ENCODE measurements at places on chromosomes 2 and 18. TPM values are rescaled to one million over a fixed set of nuclear protein-coding genes. Genes with fewer than 3 reads are reported as not detected.

DNA sequence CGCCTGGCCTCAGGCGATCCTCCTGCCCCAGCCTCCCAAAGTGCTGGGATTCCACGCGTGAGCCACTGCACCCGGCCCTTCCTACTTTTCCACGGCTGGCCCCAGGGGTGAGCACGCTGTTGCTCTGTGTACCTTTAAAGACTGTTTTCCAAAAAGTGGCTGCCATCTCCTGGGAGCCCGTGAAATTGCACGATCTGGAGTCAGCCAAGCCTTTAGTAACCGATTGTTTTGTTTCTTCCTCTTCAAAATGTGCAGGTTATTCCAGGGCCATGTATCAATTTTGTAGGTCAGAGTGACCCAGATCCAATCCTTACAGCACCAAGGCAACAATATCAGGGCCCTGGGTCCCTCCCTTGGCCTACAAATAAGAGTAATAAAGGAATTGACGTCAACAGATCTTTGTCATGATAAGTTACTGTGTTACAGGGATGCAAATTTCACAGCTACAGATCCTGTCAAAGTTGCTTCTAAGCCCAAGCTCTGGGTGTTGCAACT is 135.6 kb upstream of the ZNF236 start:
- H3K4me3 ChIP-seq: no peak overlapping the region
- peaks cover 12% of the 10 kb centered on the region for H3K4me1 ChIP-seq
- peak; percentile 87 for DNase-seq
- H3K27me3 ChIP-seq: no peaks in the 10 kb centered on the region
- peak overlapping the region; percentile 48 for H3K27ac ChIP-seq

- H3K36me3 ChIP-seq: no peaks in the 10 kb centered on the region
- H3K27me3 ChIP-seq: no peaks in the 10 kb centered on the region
- no peak overlapping the region for H3K27ac ChIP-seq
- DNase-seq: no peak
- no peak overlapping the region for H3K4me3 ChIP-seq
These were observed 24.9 kb upstream of the CATIP start for GRCh38 chr2:218331745-218332144.

DNA sequence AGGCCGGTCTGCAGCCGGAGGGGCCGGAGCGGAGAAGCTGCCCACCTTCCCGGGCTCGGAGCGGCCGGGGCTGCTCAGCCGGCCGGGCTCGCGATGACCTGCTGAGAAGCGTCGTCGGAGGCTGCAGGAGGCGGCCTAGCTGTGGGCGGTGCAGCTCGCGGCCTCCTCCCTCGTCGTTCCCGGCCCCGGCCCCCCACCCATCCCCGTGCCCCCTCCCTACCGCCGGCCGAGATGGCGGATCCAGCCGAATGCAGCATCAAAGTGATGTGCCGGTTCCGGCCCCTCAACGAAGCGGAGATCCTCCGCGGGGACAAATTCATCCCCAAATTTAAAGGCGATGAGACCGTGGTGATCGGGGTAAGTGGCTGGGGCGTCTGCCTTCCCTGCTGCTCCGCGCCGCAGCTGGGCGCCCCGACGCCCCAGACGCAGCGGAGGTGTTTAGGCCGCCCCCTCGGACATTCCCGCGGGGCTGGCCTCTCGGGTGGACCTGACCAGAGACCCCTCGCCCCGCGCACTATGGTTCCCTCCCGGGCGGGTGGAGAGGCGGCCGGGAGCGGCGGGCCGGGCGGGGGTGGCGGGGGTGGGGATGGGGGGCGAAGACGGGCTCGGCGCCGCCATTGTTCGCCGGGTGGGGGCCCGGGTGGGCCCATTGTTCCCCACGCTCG is 492 bp downstream of the KIF5C start:
- H3K4me3 ChIP-seq: peak overlapping the region; percentile 45
- peak overlapping the region; percentile 27 for H3K27ac ChIP-seq

DNA sequence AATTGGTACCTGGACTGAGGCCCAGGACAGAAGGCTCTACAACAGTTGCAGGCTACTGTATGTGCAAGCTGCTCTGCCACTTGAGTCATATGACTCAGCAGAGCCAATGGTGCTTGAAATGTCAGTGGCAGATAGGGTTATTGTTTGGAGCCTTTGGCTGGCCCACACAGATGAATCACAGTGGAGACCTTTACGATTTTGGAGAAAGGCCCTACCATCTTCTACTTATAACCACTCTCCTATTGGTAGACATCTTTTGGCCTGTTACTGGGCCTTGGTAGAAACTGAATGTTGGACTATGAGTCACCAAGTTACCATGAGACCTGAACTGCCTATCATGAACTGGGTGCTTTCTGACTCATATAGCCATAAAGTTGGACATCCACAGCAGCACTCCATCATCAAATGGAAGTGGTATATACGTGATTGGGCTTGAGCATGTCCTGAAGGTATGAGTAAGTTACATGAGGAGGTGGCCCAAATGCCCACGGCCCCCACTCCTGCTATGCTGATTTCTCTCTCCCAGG is 88.9 kb upstream of the NRXN1 start:
- H3K27ac ChIP-seq: no peak overlapping the region
- H3K27me3 ChIP-seq: no peaks in the 10 kb centered on the region
- H3K4me1 ChIP-seq: no peaks in the 10 kb centered on the region
- H3K36me3 ChIP-seq: no peaks in the 10 kb centered on the region

DNA sequence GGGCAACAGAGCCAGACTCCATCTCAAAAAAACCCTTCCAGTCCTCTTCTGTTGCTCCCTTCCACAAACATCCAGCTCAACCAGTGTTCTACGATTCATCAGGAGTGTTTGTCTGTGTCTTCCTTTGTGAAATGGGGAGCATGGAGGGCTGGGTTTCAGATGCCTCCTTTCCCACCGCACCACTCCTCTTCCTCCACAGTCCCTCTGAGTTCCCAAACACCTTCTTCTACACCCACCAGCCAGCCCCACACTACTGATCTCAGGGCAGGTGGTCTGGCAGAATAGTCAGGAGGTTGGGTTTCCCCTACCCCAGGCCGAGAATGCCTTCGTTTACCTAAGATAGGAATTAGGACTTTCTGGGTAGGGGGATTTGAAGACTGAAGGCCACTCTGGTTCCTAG is 36.9 kb downstream of the NGEF start:
- no peak for DNase-seq
- no peak overlapping the region for H3K4me3 ChIP-seq
- H3K27ac ChIP-seq: no peak overlapping the region
- no peaks in the 10 kb centered on the region for H3K27me3 ChIP-seq
- H3K4me1 ChIP-seq: no peaks in the 10 kb centered on the region
- no peaks in the 10 kb centered on the region for H3K36me3 ChIP-seq

DNA sequence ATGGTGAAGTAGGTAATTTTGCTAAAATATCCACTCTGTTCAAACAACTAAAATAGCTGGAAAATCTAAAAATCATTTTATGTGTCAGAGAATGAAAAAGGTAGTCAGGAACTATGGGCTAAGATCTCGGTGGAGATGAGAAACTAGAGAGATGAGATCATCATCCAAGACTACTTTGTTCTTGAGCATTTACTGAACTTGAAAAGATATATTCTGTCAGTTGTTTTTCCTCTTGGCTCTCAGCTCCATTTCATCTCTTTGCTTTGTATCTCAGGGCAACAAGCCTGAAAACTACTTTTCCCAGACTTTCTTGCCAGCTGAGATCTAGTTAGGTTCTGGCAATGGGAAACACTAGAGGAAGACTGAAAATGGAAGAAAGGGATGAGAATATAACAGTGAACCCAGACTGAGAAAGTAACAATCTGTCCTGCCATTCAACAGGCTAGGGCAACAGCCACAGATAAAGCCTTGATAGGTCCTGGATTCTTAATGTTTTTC is 346.2 kb upstream of the MEX3C start:
- no peaks in the 10 kb centered on the region for H3K4me1 ChIP-seq
- no peak overlapping the region for H3K4me3 ChIP-seq
- DNase-seq: no peak
- no peaks in the 10 kb centered on the region for H3K27me3 ChIP-seq
- H3K36me3 ChIP-seq: no peaks in the 10 kb centered on the region
- no peak overlapping the region for H3K27ac ChIP-seq

- H3K27ac ChIP-seq: no peak overlapping the region
- no peak for DNase-seq
- no peak overlapping the region for H3K4me3 ChIP-seq
- no peaks in the 10 kb centered on the region for H3K36me3 ChIP-seq
- no peaks in the 10 kb centered on the region for H3K27me3 ChIP-seq
These were observed 76.9 kb upstream of the ASB18 start for GRCh38 chr2:236341067-236341466.

GRCh38 chr2:236348279-236348678 is 84.1 kb upstream of the ASB18 start:
- H3K36me3 ChIP-seq: no peaks in the 10 kb centered on the region
- H3K27me3 ChIP-seq: no peaks in the 10 kb centered on the region
- no peaks in the 10 kb centered on the region for H3K4me1 ChIP-seq
- no peak for DNase-seq
- H3K4me3 ChIP-seq: no peak overlapping the region
- no peak overlapping the region for H3K27ac ChIP-seq

DNA sequence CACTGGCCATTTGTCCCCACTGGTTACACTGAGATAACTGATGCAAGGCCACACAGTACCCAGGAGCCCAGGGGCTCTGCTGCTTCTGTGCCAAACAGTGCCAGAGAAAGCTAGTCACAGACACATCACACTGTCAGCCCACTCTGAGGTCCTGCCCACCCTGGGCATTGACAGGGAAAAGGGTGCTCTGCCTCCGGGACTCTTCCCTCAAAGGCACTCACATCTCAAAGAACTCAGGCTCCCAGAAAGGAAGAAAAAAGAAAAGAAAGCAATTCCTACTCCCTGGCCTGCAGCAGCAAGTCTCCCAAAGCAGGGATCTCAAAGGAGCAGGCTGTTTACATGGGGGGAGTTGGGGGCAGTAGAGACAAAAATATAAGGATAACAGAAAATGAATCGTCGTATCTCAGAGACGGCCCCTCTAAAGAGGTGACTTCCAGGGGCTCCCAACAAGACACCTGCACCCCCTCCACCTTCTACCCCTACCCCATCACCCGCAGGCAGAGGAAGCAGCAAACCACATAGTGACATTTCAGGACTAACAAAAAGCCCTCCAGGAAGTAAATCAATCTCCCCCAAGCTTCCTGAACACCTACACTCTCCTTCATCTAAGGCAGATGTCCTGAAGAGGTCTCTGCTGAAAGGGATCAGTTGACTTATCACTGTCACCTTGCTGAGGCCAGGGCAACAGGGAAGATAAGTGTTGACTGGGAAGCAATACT is 247.6 kb downstream of the TNS1 start:
- H3K27me3 ChIP-seq: no peaks in the 10 kb centered on the region
- no peak overlapping the region for H3K4me3 ChIP-seq
- no peak for DNase-seq
- H3K36me3 ChIP-seq: no peaks in the 10 kb centered on the region

- no peak overlapping the region for H3K27ac ChIP-seq
- DNase-seq: no peak
- no peaks in the 10 kb centered on the region for H3K36me3 ChIP-seq
- no peak overlapping the region for H3K4me3 ChIP-seq
These were observed 51.5 kb downstream of the L3MBTL4 start for GRCh38 chr18:6363216-6363615.

- no peak overlapping the region for H3K4me3 ChIP-seq
- no peaks in the 10 kb centered on the region for H3K27me3 ChIP-seq
- H3K27ac ChIP-seq: no peak overlapping the region
- DNase-seq: no peak
- no peaks in the 10 kb centered on the region for H3K4me1 ChIP-seq
These were observed 149.7 kb downstream of the EN1 start for GRCh38 chr2:118697781-118698180.

- no peak for DNase-seq
- H3K4me3 ChIP-seq: no peak overlapping the region
- H3K27ac ChIP-seq: no peak overlapping the region
These were observed 35.9 kb downstream of the MAP4K4 start for GRCh38 chr2:101733257-101733993.

DNA sequence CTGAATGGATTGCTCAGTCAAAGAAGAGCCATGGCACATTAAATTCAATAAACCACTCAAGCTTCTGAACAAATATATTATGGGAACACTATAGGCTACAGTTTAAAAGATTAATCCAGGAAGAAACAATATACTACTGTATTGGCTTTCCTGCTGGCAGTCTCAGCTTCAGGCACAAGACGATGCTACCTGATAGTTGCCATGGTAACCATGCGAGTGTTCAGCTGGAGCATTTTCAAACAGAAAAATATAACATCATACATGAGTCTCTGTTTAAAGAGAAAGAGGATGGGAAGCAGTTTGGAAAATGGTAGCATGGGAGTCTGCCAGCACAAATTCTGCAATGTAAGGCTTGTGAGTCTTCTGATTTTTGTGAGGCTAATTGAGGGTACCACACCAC is 65.9 kb upstream of the CPO start:
- H3K4me3 ChIP-seq: no peak overlapping the region
- H3K27me3 ChIP-seq: no peaks in the 10 kb centered on the region
- no peaks in the 10 kb centered on the region for H3K36me3 ChIP-seq

- H3K27ac ChIP-seq: no peak overlapping the region
- H3K36me3 ChIP-seq: no peaks in the 10 kb centered on the region
- no peaks in the 10 kb centered on the region for H3K4me1 ChIP-seq
- H3K4me3 ChIP-seq: no peak overlapping the region
- no peaks in the 10 kb centered on the region for H3K27me3 ChIP-seq
These were observed 12.2 kb downstream of the XDH start for GRCh38 chr2:31402388-31402787.

GRCh38 chr2:233810385-233810784 is 32.3 kb downstream of the MROH2A start:
- H3K27me3 ChIP-seq: peaks cover 15% of the 10 kb centered on the region
- no peaks in the 10 kb centered on the region for H3K36me3 ChIP-seq
- H3K4me1 ChIP-seq: no peaks in the 10 kb centered on the region
- DNase-seq: no peak

DNA sequence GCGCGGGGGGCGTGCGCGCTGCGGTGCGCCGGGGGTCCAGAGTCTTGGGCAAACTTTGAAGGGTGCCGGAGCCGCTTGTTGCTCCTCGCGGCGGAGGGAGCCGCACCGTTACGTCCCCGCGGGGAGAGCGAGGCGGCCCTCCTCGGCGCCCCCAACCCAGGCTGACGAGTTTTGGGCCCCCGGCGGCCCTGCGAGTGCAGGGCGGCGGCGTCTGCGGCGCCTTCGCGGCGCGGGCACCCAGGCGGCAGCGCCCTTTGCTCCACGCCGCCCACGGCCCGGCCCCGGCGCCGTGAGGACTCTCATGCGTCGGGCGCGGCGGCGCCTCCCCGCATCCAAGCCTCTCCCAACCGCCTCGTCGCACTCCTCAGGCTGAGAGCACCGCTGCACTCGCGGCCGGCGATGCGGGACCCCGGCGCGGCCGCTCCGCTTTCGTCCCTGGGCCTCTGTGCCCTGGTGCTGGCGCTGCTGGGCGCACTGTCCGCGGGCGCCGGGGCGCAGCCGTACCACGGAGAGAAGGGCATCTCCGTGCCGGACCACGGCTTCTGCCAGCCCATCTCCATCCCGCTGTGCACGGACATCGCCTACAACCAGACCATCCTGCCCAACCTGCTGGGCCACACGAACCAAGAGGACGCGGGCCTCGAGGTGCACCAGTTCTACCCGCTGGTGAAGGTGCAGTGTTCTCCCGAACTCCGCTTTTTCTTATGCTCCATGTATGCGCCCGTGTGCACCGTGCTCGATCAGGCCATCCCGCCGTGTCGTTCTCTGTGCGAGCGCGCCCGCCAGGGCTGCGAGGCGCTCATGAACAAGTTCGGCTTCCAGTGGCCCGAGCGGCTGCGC is 814 bp downstream of the FZD7 start:
- peaks cover 33% of the 10 kb centered on the region for H3K4me1 ChIP-seq
- peaks cover 34% of the 10 kb centered on the region for H3K27me3 ChIP-seq
- peak overlapping the region; percentile 76 for H3K4me3 ChIP-seq
- no peaks in the 10 kb centered on the region for H3K36me3 ChIP-seq
- H3K27ac ChIP-seq: peak overlapping the region; percentile 90
- DNase-seq: no peak

Gene IAH1
- total RNA-seq: 34.9 TPM

Gene HOXD11
- total RNA-seq: not detected

Gene CPLX4
- not detected for total RNA-seq

Gene NT5C1B
- not detected for total RNA-seq

Gene ITGB6
- total RNA-seq: 17.0 TPM

Gene HK2
- total RNA-seq: 10.3 TPM

Gene ATP6V1B1
- total RNA-seq: not detected

Gene TTC32
- not detected for total RNA-seq

Measured in stomach (tissue), 19 donors.